ENCODE measurements at places on chromosomes 4 and X.

DNA sequence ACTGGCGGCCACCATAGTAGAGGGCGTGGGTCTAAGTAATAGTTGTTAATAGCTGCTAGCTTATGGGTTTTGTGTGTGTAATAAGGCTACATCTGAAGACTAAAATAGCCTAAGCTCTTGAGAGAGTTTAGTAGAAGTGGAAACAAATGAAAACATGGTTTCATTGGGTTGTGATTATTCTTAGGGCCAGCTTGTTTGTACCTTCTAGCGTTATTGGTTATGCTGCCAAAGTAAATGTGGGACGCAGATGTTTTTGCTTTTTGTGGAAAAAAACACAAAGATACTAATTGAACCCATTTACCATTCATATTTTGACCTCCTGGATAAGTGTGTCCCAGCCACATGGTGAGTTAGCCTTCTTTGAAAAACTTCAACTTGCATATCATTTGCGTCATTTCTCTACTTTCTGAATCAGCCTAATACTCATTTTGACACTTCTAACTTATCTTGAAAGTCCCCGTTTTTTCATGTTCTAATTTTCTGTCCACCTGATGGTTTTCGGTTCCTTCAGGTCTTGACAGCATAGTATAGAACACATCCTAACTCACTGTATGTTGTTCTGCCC, 305.3 kb downstream of the FRMPD4 start:
- no peak for DNase-seq

DNA sequence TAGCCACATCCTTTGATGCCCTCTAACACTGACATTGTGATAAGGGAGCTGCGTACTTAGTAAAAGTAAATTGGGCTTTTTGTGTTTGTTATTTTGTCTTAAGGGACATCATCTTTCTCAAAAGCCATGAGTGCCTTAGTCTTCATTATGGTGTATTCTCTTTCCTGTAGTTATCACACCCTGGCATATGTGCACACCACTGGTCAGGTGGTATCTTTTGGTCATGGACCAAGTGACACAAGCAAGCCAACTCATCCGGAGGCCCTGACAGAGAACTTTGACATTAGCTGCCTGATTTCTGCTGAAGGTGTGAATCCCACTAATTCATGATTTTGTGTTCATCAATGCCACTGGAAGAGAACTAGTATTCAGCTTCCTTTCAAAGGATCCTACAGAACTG, 18.0 kb downstream of the HERC6 start:
- no peak for DNase-seq

GRCh38 chr4:1183985-1184773, 11.8 kb upstream of the SPON2 start:
- DNase-seq = no peak

- DNase-seq = no peak
Observed at GRCh38 chrX:10326578-10326977, 169.8 kb downstream of the CLCN4 start.

- DNase-seq = peak; percentile 63
Observed at GRCh38 chrX:102155806-102156179, at the start of gene BEX5. Gene BEX5, minus strand, starts transcription at chrX:102155977. Its CDS starts 1,712 bp downstream, at chrX:102154265.

DNA sequence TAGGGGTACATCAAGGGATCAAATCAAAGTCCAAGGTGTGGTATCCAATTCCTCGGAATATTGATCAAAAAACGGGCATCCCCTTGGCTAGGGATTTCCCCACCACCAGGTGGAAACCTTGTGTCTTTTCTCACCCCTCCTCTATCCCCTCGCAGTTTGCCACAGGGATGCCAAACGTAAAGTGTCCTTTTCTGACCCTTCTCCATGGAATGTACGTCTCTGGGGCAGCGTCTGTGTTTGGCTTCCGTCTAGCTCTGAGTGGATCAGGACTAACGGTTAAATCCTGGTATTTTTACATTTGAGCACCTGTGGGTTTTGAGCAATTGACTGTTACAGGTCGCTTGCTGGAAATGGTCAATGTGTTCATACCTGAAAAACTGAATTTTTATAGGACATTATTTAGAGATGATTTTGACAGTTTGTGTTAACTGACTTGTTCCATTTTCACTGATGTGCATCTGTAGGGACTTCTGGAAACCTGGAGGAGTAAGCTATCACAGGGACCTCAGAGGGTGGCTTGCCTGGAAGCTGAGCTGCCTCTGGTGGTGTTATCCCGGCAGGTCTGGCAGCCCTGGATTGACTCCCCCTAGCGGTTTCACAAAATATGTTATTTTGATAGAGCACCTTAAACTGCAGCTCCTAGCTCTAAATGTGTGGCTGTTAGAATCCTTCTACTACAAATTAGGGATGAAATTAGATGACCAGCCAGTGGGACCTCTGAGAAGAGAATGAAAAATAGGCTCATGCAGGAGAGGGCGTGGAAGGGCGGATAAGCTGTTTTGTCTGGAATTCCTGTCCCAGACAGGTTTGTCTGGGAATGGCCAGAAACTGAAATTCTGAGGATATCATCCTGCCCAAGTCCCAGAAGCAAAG, 8.8 kb upstream of the MGST2 start:
- peak; percentile 66 for DNase-seq

- no peak for DNase-seq
Observed at GRCh38 chr4:55458164-55458563, 62.4 kb downstream of the TMEM165 start.

Measured in activated CD8-positive, alpha-beta memory T cell treated with anti-CD3 and anti-CD28 coated beads, Interleukin-2, amount 10 ng/mL, durations not matched to agents 7 days and 5 days (primary cell).